IMR-90 (cell line): ENCODE measurements at places on chromosomes 16 and 17. TPM values are rescaled to one million over a fixed set of nuclear protein-coding genes. Genes with fewer than 3 reads are reported as not detected.

Gene CDC42EP4
- total RNA-seq, result 14.3 and 16.1 TPM in 2 replicates

GRCh38 chr17:7443499-7444485 is 1.1 kb upstream of the CHRNB1 start:
- no peaks in the 10 kb centered on the region for H3K36me3 ChIP-seq
- H3K27ac ChIP-seq, result no peak overlapping the region
- H3K27me3 ChIP-seq, result peaks cover 47% of the 10 kb centered on the region
- H3K4me3 ChIP-seq, result no peak overlapping the region

- no peak overlapping the region for H3K4me3 ChIP-seq
- no peak for DNase-seq
- no peaks in the 10 kb centered on the region for H3K4me1 ChIP-seq
- H3K27me3 ChIP-seq, result no peaks in the 10 kb centered on the region
- H3K36me3 ChIP-seq, result no peaks in the 10 kb centered on the region; the same call in 1 of the 2 replicates
- no peak overlapping the region for H3K27ac ChIP-seq
These were observed 897 bp downstream of the OMG start for GRCh38 chr17:31296142-31296541.

Gene IL17C
- not detected in 2 replicates for total RNA-seq

Gene TP53TG3
- not detected in 2 replicates for total RNA-seq

DNA sequence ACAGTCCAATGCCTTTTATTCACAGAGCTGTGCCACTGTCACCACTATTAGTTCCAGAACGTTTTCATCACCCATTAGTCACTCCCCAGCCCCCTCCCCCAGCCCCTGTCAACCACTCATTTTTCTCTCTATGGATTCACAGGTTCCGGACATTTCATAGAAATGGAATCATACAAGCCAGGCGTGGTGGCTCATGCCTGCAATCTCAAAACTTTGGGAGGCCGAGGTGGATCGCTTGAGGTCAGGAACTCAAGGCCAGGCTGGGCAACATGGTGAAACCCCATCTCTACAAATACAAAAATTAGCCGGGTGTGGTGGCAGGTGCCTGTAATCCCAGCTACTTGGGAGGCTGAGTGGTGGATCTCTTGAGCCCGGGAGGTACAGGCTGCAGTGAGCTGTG is 759 bp upstream of the PAM16 start:
- peak overlapping the region; percentile 23; the same call in 1 of the 2 replicates for H3K27ac ChIP-seq
- H3K27me3 ChIP-seq, result no peaks in the 10 kb centered on the region
- no peak overlapping the region for H3K4me3 ChIP-seq
- H3K4me1 ChIP-seq, result peaks cover 5% of the 10 kb centered on the region
- DNase-seq, result peak; percentile 57

Gene SOST
- not detected in 2 replicates for total RNA-seq

DNA sequence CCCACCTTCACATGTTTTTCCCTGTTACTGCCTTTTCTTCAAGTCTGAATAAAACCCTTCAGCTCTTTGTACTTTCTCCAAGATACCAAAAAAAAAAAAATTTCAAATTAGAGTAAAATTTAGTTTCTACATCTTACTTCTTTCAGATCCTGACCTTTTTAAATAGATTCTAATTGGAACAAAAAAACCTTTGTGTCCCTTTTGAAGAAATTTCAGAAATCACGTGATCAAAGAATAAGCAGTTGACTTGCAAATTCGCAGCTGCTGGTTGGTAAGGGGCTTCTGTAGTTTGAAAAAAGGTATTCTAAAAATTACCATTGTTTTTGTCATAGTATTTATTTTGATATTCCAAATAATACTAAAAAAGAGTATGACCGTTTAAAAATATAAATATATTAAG is 71.7 kb downstream of the CDC27 start:
- no peak overlapping the region for H3K27ac ChIP-seq
- peaks cover 4% of the 10 kb centered on the region for H3K4me1 ChIP-seq
- no peaks in the 10 kb centered on the region for H3K27me3 ChIP-seq
- H3K36me3 ChIP-seq, result peaks cover 13% of the 10 kb centered on the region
- DNase-seq, result no peak

DNA sequence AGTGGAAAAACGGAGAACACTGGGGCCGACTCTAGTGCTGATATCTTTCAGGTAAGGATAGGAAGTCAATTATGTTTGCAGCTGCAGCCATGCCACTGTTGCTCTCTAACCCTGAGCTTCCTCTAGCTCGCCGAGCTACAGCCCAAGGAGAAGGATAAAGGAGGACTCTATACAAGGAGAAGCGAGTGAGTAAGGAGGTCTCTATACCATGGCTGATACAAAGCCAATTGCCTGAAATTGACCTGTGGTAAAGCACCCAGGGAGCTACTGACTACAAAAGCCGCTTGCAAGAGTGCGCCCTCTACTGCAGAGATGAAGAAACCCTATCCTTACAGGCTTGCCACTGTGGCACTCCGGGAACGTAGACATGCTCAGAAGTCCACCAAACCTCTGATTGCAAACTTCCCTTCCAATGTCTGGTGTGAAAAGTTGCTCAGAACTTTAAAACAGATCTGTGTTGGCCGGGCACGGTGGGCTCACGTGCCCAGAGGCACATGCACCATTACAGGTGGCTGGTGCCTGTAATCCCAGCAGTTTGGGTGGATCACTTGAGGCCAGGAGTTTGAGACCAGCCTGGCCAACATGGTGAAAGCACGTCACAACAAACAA is 10.8 kb upstream of the SLC46A1 start:
- H3K36me3 ChIP-seq, result no peaks in the 10 kb centered on the region
- H3K4me1 ChIP-seq, result no peaks in the 10 kb centered on the region
- H3K27me3 ChIP-seq, result peaks cover 24% of the 10 kb centered on the region
- no peak overlapping the region for H3K4me3 ChIP-seq
- DNase-seq, result peak; percentile 59

GRCh38 chr16:2475413-2476344 is 752 bp downstream of the TBC1D24 start:
- no peaks in the 10 kb centered on the region; the same call in 1 of the 2 replicates for H3K27me3 ChIP-seq
- no peak for DNase-seq
- no peaks in the 10 kb centered on the region for H3K36me3 ChIP-seq

- no peaks in the 10 kb centered on the region for H3K27me3 ChIP-seq
- no peak for DNase-seq
- H3K36me3 ChIP-seq, result peaks cover 26% of the 10 kb centered on the region
- H3K4me1 ChIP-seq, result no peaks in the 10 kb centered on the region
These were observed 62.5 kb downstream of the NQO1 start for GRCh38 chr16:69663846-69664245.

DNA sequence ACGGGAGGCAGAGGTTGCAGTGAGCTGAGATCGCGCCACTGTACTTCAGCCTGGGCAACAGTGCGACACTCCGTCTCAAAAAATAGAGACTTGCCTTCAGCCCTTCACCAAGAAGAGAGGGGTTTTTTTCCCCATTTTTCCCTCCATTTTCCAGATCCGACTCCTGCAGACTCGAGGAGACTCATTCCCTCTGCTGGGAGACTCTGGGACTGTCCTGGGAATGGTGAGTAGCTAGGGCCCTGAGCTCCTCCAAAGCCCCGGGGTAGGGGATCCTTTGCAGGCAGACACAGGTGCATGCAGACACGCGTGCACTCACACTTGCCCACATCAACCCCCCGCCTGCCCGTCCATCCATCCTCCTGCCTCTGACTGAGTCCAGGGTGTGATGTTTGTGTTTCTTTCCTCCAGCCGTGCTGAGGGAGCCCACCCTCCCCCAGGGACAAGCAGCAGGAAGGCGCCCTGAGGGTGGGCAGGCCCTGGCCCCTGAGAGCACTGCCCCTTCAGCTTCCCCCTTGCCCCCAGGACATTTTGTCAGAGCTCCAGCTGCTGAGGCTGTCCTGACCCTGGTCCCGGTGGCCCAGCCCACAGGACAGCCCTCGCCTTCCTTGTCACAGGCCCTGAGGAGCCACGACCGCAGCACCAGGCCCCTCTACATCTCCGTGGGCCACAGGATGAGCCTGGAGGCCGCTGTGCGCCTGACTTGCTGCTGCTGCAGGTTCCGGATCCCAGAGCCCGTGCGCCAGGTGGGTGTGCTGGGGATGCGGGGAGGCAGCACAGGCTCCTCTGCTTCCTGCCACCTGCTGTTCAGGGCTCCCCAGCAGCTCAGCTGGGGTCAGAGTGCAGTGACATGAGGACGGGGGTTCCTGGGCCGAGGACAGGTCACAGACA is 10.2 kb downstream of the ENDOV start:
- no peaks in the 10 kb centered on the region for H3K27me3 ChIP-seq
- DNase-seq, result no peak
- H3K4me1 ChIP-seq, result no peaks in the 10 kb centered on the region
- no peak overlapping the region for H3K27ac ChIP-seq

GRCh38 chr16:79047337-79047736 is 553.2 kb downstream of the MAF start:
- H3K4me3 ChIP-seq, result no peak overlapping the region
- H3K27me3 ChIP-seq, result no peaks in the 10 kb centered on the region
- DNase-seq, result no peak
- no peak overlapping the region for H3K27ac ChIP-seq

Gene CLEC18B
- not detected in 2 replicates for total RNA-seq
